ENCODE measurements at places on chromosomes 16 and 17.

DNA sequence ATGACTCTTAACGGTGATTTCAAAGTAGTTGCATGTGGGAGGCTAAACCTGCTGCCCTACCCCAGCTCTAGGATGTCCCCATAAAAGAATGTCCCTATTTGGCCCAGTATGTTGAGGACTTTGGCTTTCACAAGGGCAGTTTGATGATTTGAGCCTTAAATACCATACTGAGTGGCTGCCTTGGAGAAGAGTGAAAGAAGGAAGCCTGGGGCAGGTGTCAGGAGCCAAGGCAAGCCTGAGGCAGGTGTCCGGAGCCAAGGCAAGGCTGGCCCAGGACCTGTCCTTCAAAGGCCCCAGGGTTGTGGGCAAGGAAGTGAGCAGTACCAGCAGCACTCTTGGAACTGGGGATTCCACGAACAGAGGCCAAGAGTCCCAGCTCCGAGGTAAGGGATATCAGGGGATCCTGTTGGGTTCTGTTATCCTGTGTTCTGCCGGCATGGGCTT, 18.6 kb downstream of the ST6GALNAC2 start:
- no peak for DNase-seq

DNA sequence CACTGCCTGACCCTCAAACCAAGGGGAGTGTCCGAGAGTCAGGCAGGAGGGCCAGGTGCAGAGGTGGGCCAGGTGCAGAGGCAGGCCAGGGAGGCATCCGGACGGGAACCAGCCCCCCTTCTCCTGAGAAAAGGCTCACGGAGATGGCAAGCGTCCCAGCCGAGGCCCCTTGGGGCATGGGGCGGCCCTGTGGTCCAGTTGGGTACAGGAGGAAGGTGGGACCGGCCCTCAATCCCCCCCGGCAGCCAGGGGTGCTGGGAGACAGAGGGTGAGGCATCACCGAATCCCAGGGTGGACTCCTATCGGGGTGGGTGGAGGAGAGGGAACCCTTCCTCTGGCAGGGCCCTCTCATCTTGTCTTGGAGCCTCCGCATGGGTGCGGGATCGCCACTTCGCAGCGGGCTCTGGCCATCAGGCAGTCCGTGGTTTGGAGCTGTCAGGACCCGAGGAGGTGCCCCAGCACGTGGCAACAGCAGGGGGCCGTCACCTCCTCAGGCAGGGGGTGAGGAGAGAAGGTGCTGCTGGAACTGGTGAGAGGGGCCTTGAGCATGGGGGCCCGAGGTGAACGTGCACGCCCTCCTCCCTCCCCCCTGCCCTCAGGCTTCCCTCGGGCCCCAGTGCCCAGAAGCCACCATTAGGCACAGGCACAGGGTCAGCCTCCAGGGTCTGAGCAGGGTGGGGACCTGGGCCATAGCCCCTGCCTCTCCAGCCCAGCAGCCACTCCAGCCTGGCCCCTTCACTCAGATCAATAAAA, 38.7 kb upstream of the SLC38A10 start:
- DNase-seq = no peak

- no peak for DNase-seq
Observed at GRCh38 chr16:9941245-9941644, 241.0 kb downstream of the GRIN2A start.

DNA sequence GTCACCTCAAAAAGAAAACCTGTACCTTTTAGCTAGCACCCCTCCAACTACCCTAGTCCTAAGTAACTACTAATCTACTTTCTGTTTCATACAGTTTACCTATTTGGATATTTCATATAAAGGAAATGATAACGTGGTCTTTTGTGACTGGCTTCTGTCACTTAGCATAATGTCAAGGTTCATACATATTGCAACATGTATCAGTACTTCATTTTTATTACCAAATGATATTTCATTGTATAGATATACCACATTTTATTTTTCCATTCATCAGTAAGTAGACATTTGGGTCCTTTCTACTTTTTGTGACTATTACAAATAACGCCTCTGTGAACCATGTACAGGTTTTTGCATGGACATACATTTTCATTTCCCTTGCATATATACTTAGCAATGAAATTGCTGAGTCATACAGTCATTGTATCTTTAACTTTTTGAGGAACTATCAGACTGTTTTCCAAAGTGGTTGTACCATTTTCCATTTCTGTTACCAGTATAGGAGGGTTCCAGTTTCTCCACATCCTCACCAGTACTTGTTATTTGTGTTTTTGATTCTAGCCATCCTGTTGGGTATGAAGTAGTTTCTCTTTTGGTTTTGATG, 23.7 kb downstream of the MOSMO start:
- DNase-seq = no peak

DNA sequence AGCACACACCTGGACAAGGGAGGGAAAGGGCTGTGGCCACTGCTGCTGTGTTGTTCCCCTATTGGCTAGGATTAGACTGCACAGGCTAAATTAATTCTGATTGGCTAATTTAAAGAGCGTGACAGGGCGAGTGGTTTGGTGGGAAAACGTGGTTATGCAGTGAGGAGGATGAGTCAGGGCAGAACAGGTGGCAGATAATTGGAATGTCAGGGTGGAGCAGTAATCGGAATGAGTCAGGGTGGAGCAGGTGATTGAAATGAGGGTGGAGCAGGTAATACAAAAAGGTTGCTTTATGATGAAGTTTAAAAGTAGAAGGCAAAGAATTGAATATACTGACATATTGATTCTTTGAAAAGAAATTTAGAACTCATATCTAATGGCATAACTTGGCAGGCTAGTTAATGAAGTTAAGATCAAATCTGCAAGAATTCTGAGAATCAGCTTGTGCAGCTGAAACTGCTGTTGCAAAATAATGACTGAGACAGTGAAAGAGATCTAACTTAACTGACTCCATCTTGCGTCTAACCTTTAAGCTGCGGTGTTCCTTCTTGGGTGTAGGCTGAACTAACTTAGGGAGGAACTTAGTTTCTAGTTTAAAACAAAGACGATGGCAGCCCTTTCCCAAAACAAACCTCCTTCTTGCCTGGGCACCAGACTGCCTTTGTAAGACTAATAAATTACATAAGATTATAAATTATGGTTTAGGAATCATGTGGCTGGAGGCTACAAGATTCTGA, 174.3 kb downstream of the UTP18 start:
- no peak for DNase-seq

DNA sequence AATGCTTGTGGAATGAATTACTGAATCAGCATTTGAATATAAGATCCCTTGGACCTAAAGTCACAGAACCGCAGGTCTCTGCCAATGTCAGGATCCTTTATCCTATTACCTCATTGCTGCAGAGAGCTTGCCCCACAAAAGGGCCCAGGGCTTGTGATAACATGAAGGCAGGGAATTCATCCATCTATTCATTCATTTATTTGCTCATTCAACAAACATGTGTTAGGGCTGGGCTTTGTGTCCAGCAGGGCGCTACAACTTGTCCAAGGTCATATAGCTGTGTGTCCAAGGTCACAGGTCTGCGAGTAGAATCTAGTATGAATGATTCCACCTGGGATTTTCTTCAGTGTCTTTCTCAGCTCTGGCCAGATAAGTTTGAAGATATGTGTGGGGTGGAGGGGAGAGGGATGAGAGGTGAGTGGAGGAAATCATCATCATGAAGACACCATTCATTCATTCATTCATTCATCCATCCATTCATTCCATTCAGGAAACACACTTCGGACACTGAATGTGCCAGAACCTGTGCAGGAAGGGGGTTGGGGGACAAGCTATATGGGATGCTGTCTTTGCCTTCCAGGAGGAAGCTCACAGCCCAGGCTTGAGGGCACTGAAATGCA, 1.3 kb upstream of the UNC45B start:
- DNase-seq = no peak

DNA sequence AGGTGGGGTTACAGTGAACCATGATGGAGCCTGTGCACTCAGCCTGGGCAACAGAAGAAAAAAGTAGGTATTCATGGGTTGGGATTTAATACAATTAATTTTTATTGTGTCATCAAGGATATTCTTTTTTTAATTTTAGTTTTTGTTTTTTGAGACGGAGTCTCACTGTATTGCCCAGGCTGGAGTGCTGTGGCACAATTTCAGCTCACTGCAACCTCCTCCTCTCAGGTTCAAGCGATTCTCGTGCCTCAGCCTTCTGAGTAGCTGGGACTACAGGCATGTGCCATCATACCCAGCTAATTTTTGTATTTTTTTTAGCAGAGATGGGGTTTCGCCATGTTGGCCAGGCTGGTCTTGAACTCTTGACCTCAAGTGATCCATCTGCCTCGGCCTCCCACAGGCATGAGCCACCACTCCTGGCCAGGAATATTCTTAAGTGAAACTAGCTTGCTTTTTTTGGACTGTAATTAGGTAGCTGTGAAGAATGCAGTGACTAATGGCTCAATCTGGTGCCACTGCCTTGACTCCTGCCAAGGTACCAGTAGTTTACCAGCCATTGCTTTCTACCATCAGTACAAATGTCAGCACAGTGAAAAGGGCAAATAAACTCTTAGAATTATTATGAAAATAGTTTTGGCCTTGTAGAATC, 4.8 kb downstream of the PPM1D start:
- DNase-seq = no peak

DNA sequence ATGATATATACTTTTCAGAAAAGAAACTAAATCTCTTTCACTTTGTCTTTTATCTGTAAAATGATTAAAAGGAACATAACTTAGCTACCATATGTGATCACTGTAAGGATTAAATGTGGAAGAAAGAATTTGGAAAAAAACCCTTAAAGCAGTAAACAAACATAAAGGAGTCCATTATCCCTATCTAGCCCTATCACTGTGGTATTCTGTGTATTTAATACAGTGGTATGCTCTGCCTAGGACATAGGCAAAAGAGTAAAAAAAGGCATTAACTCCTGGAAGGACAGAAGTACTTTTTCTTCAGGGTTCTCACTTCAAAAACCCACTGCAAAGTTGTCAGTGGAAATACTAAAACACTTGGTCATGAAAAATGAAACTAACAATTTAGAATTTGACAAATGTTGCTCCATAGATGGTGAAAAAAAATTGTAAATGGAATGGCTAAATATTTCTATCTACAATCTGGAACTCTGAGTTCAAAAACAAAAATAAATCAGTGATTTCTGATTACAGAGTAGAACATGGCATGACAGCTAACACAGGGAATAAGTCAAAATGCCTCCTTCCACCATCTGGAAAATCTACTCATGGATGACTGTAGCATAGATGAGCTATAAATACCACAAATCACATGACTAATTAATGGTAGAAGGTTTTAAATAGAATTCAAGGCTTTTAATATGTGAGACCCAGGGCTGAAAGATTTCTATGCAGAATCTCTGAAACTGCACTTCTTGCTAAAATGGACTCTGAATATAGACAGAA, 140.1 kb downstream of the ITFG1 start:
- DNase-seq = no peak
